ENCODE measurements at places on chromosomes 7 and 10.

GRCh38 chr10:128927497-128928161 lies 539.4 kb upstream of the MGMT start:
- no peak for DNase-seq

DNA sequence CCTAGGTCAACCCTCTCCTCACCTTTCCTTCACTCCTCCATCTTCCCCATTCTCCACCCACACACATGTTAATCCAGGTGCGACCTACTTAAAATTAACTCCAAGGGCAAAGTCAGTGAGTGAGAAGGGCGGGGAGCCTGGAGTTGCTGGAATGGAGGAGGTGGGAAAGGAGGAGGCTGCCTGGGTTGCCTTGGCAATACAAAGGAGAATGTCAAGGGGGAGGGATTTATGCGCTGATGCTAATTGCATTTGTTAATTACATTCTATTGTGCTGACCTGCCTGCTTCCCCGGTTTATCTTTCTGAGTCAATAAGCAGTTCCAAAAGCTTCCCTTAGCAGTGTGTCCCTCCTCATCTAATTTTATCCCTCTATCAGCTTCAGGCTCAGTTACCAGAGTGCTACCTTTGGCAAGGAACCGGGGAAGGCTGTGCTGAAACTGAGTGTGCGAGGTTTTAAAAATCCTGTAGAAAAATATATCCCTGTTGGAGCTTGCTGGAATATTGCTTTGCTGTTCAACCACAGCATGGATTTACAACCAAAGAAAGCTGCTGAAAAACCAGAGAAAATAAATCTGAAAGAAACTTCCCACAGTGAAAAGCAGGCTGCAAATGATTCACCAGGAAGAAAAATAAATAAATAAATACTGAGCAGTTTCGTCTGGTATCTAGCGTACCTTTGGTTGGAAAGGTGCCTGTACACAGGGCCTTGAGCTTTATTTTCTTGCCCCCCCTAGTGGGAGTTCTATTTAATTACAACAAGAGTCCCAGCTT lies 113.2 kb upstream of the DGKB start:
- DNase-seq = no peak

DNA sequence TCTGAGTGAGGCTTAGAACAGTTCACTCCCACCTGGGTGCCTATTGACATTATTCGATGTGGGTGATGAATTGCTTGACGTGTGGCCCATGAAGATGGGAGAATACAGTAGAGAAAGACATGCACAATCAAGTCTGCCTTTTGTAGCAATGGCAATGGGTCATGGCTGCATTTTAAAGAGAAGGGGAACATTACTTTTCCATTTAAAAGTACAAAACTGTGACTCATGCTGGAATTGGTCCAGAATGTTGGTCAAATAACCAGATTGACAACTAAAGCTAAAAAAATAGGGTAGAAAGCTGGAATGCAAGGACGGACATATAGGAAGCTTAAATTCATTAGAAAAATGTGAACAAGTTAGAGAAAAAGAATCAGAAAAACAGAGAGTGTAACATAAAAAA lies 104.1 kb upstream of the SLC25A13 start:
- DNase-seq = no peak

DNA sequence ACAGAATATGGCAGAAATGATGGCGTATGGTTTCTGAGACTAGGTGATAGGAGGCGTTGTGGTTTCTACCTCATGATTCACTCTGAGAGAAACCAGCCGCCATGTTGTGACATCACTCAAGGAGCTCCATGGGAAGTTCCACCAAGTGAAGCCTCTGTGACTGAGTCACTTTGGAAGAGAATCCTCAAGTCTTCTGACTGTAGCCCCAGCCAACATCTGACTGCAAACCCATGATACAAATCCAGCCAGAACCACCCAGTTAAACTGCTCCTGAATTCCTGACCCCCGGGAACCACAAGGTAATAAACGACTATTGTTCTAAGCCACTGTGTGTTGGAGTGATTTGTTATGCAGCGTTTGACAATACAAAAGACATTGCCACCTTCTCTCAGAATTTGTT lies 91.1 kb upstream of the CARD11 start:
- DNase-seq = no peak

DNA sequence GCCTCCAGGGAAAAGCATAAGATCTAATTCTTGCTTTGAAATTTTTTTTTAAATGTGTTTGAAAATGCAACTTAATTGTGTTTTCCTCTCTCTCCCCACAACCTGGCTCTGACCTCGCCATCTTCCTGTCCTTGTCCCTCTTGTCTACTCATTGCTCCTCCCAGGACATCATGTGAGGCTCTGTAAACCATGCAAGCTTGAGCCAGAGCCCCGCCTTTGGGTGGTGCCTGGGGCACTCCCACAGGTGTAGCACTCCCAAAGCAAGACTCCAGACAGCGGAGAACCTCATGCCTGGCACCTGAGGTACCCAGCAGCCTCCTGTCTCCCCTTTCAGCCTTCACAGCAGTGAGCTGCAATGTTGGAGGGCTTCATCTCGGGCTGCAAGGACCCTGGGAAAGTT lies 9.8 kb upstream of the CDHR1 start:
- no peak for DNase-seq

GRCh38 chr10:90394311-90394710 lies 463.5 kb downstream of the HTR7 start:
- no peak for DNase-seq

DNA sequence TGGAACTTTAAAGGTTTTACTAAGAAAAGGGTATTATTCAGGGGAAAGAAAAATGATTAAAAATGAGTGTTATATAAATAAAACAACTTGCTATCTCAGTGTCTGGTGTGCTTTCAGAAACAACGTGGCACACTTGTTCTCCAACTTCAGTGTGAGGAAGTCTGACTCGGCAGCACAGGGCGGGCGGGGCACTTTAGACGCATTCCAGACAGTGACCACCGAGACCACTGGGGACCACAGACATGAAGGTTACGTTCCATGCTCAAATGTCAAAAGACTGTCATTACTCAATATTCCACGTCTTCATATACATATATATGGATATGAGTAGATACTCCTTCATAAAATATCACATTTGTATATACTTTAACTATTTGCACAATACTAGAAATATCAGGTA lies 87.0 kb downstream of the LARP4B start:
- no peak for DNase-seq

Measured in activated effector memory CD4-positive, alpha-beta T cell treated with Interleukin-2 at 50 U/mL for 16 hours (primary cell).